ENCODE measurements at places on chromosomes 5 and 9.

GRCh38 chr5:72779520-72779919 lies 36.9 kb upstream of the TNPO1 start:
- no peak for DNase-seq

GRCh38 chr9:110028271-110028670 lies 179.7 kb downstream of the C9orf152 start:
- DNase-seq = no peak

DNA sequence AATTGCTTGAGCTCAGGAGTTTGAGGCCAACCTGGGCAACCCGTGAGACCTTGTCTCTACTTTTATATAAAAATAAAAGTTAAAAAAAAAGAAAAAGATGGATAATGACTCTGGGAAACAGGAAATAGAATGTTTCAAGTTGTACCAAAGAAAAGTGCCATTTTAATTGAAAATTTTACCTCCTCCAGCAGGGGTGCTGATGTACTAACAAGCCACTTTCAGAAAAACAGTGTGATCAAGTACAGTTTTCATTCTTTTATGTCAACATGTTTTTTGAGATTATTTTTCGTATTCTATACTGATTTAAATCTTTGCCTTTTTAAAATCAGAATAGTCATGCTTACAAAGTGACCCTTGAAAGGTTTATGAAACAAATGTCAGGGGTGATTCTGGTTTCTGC lies 30.8 kb downstream of the F2R start:
- no peak for DNase-seq

DNA sequence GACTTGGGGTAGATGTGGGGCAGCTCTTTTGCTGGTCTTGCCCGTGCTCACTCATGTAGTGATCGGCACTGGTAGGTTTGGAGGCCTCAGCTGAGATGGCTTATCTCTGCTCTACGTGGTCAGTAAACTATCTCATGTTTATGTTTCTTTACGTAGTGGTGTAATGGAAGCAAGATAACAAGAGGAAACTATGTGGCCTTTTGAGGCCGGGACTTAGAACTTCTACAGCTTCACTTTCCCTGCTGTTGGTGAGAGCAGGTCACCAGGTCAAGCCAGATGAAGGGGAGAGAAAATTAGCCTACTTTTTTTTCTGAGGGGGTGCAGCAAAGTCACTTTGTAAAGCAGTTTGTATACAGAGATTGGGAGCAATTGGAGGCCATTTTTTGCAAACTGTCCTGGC lies 8.5 kb downstream of the FOCAD start:
- no peak for DNase-seq

GRCh38 chr5:151700296-151700695 lies 13.6 kb upstream of the SPARC start:
- DNase-seq = no peak

DNA sequence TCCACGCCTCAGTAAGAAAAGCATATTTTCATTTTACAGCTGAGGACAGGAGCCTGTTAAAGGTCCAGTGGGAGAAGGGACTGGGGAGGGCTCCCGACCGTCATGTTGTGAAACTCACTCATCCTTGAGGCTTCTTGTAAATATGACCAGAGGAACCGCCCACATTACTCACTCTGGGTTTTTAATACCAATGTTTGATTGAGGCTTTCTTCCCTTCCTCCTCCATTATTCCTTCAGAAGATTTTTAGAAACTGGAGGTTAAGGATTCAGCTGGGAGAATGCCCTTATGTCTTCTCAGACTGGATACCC lies 61.4 kb upstream of the GLRX start:
- no peak for DNase-seq

DNA sequence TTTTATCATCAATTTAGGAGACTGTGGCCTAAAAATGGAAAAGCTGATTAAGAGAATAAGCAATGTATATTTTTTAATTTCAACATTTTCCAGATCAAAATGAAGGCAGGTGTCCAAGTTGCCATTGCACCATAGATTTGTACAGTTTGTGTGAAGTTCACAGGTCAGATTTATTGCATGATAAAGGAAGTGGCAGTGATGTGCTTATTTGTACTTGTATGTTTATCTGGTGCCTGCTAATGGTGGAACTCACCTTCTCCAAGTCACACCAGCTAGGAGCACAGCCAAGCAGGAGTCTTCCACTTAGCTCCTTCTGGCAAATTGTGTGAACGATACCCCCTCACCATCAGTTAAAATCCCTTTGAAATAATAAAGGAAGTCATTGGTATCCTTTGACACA lies 37.8 kb upstream of the ANKRD31 start:
- no peak for DNase-seq

Data from cortex of kidney (tissue), 1 donor.